ENCODE measurements at places on chromosomes 13 and 19.

DNA sequence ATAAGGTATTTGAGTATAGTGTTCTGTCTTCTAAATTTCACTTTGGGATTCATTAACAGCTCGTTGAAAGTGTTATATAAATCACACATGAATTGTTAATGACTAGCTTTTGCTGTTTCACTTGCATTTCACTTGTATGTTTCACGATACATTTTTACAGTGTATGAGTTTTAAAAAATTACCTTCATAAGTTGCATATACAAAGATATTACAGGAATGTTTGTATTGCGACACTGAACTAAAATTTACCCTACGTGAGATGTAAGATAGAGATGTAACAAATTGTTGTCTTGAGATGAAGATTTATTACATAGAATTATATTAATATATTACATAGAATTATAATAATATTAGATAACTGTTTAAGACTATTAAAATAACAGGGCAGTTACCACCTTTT, 1.5 kb downstream of the CDC16 start:
- DNase-seq, result no peak

- no peak for DNase-seq
Observed at GRCh38 chr19:38389101-38389925, 816 bp downstream of the SPRED3 start.

GRCh38 chr19:10670182-10670581, 16.0 kb downstream of the ILF3 start:
- no peak for DNase-seq

GRCh38 chr19:49006905-49007304, 10.0 kb downstream of the LHB start:
- no peak for DNase-seq

DNA sequence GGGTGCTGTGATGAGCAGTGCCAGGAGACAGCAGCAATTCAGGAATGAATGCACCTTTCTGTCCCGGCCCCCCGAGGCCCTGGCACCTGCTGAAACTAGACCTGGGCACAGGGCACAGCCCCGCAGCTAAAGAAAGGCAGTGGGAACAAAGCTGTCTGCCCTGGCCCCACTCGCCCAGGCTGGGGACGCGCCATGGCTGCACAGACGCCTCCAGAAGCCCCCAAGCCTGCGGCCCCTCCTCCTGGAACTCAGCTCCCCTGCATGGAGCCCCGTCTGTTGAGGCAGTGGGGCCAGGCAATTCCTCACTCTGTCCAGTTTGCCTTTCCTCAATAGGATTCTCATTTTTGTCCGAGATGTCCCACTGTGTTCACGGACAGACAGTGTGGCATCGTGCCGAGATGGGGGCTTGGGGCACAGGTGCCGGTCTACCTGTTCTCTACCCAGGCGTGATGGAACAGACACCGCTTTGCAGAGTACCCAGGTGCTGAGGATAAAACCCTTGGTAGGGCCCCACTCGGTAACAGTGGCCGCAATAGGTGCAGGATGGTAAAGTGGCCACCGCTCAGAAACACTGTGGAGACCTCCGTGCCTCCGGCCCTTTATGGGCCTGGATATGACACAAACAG, 146.5 kb upstream of the SOX1 start:
- no peak for DNase-seq

DNA sequence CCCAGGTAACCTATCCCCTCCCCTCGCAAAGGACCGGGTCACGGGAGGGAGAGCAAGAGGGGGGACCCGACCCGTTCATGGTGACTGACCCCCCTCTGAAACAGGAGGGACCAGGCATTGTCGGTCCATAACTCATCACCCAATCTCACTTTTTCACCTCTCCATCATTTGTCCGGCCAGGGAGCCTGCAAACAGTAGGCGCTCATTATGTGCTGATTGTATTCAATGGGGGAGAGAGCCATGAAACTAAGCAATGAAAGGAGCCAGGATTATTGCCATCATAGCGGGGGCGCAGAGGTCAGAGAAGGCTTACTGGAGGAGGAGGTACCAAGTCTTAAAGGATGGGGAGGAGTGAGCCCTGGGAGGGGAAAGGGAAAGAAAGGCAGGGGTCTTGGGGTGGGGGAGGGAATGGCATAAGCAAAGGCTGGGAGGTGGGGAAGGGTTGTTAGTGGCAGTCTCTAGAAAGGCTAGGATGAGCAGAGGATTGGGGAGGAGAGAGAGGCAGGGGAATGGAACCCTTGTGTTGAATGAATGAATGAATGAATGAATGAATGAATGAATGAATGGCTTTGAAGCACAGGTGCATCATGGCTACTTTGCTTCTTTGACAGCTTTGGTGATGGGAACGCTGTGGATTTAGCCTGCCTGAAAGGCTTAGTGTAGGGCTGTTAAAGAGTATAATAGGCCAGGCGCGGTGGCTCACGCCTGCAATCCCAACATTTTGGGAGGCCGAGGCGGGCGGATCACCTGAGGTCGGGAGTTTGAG, 1.4 kb downstream of the SHFL start:
- no peak for DNase-seq

GRCh38 chr19:1408300-1409203, 1.2 kb downstream of the DAZAP1 start:
- no peak for DNase-seq

GRCh38 chr13:48155848-48156247, 60.9 kb upstream of the MED4 start:
- DNase-seq, result no peak

- DNase-seq, result no peak
Observed at GRCh38 chr13:93472814-93473296, 246.2 kb downstream of the GPC6 start.

DNA sequence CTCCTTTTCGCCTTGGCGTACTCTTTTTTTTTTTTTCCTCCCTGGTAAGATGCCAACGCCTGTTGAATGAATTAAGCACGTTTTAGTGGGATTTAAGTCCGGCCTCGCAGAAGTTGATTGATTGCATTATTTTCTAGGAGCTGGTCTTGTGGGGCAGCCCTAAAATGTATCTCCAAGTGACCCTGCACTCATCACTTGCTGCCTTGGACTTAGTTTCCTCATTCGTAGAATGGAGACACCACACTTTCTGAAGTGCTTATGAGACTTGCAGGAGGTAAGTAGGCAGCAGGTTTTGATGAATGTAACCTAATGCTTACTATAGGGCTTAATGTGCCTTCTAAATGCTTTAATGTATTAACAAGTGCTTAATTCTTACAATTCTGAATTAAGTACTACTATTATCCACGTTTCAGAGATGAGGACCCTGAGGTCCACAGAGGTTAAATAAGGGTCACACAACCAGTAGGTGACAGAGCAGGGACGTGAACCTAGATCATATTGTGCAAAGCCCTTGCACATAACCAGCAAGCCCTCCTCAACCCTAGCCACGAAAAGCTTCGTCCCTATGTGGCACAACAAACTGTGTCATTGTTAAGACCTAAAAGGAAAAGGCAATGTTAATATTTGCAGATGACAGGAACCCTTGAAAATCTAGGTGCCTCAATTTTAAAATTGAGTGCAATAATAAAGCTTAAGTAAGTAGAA, 514 bp upstream of the ARGLU1 start:
- DNase-seq, result no peak

GRCh38 chr19:28667348-28667977, 545.5 kb downstream of the UQCRFS1 start:
- DNase-seq, result no peak

DNA sequence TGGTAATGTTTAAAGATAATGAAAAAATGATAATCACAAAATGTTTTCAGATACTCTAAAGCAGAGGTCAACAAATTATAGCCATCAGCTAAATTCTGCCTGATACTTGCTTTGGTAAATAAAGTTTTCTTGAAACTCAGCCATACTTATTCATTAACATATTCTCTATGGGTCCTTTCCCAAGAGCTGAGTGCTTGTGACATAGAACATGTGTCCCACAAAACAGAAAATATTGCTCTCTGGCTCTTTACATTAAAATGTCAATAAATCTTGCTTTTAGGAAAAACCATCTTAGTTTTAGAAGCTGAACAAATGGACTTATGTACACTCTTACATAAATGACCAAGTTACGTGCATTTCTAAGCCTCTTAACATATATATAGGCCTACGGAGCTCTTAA, 307.1 kb downstream of the DCT start:
- no peak for DNase-seq

DNA sequence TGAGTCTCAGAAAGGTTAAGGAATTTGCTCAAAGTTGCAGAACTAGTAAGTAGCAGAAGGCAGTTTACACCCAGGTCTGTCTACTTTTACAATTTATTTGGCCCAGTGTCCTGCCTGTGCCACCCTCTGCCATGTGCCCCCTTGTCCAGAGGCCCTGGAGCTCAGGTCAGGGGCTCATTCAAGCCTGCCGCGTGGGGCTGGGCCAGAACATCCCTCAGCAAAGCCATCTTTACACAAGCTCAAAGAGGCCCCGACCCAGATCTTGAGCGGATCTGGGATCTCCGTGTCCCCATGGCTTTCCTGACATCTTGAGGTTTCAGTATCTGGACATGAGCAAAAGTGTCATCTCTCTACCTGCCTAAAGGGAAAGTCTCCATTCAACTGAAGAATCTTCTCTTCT, 76.4 kb upstream of the VSTM2B start:
- no peak for DNase-seq

GRCh38 chr13:21012211-21012610, 49.2 kb downstream of the LATS2 start:
- no peak for DNase-seq

DNA sequence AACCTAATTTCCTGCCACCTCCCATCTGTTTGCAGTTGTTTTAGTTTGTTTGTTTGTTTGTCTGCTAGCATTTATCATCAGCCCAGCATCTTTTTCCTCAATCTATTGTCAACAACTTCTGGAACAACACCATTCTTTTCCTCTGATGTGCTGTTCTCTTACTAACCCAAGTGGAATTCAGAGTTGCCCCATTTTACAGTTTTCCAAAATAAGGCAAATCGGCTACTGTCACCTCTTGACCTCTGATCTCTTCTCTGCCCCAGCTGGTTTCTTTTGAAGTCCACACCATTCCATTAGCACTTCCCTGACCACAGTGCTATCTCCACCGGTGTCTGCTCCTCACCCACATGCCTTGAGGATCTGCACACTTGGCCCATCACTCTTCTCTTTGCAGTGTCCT, 102.4 kb downstream of the EFNB2 start:
- DNase-seq, result no peak

DNA sequence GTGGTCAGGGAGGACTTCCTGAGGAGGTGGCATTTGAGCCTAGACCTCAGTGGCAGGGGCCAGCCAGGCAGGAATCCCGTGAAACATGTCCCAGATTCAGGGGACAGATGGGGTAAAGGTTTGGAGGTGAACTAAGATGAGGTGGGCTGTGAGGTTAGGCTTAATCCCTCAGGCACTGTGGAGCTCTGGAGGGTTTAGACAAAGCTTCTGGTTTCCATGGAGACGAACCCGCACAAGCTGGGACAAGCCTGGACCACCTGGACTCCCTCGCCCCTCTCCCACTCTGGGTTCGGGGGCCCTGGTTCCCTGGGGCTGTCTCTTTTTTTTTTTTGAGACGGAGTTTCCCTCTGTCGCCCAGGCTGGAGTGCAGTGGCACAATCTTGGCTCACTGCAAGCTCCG, 15.7 kb downstream of the TJP3 start:
- no peak for DNase-seq

DNA sequence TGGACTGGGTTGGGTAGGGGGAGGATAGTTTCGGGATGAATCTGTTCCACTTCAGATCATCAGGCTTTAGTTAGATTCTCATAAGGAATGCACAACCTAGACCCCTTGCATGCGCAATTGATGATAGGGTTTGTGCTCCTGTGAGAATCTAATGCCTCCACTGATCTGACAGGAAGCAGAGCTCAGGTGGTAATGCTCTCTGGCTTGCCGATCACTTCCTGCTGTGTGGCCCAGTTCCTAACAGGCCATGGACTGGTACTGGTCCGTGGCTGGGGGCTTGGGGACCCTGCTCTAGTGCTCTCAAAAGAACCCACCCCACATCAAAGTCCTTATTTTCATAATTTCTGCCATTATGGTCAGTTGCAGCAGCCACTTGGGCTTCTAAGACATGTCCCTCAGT, 30.1 kb downstream of the DNAJC3 start:
- no peak for DNase-seq

- DNase-seq, result no peak
Observed at GRCh38 chr13:25744178-25744577, 307.6 kb downstream of the SHISA2 start.

DNA sequence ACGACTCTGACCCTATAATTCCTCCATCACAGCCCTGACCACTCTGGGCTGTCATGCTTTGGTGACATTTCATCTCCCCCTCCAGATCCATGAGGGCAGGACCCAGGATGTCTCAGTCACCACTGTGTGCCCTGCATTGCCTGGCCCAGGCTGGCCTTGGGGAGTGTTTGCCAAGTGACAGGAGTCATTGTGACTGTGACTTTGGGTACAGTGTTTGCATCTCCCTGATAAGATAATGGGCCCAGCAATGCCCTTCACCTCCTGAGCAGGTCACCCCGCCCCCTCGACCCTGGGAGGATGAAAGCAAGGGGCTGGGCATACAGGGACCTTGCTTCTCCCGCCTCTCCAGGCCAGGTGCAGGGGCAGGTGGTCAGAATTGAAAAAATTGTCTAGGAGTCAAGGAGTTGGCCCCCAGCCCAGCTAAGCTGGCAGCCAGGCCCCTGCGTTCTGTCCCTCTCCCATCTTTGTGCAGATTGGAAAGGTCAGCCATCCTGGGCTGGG, 5.9 kb upstream of the ATP4A start:
- DNase-seq, result no peak

DNA sequence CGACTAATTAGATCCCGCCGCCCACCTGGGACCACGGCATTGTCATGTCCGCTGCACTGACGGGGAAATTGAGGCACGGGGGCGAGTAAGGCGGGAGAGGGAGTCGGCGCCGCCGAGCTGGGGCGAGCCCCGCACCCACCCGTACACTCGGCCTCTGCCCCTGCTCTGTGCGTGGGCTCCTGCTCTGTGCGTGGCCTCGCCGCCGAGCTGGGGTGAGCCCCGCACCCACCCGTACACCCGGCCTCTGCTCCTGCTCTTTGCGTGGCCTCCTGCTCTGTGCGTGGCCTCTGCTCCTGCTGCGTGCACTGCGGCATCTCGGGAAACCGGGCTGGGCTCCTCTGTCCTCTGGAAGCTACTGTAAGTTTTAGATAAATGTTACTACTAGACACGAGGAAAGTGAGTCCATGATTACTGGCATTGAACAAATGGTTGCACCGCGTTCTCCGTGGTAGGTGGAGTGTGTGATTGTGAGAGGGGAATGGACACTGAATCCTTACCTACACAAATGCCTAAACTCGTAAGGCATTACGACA, 826 bp upstream of the C1QTNF9 start:
- no peak for DNase-seq
